Left kidney (tissue), 8 donors: ENCODE measurements at places on chromosomes 16 and 17. TPM values are rescaled to one million over a fixed set of nuclear protein-coding genes. Genes with fewer than 3 reads are reported as not detected.
A peak's percentile ranks its signal among the peaks of the same experiment; 100 is the strongest.

TPSB2 gene
- 0.18 TPM for polyA plus RNA-seq

AGRP gene
- polyA plus RNA-seq = 0.18 TPM

HOXB1 gene
- polyA plus RNA-seq = 0.38 TPM

PRAC2 gene
- polyA plus RNA-seq = not detected

PRR29 gene
- 2.5 TPM for polyA plus RNA-seq

GRCh38 chr17:73060721-73061120 lies 31.8 kb downstream of the SLC39A11 start:
- no peak for DNase-seq

- DNase-seq = no peak
These were observed 53.9 kb downstream of the BANP start for GRCh38 chr16:88005181-88005581.

GRCh38 chr17:33520426-33521330 lies 227.6 kb upstream of the ASIC2 start:
- DNase-seq = peak; percentile 57
